ENCODE measurements at places on chromosomes 12 and 14.
A peak's percentile ranks its signal among the peaks of the same experiment; 100 is the strongest.

- no peak for DNase-seq
Measured at GRCh38 chr12:96448300-96448699, 41.1 kb upstream of the CFAP54 start.

DNA sequence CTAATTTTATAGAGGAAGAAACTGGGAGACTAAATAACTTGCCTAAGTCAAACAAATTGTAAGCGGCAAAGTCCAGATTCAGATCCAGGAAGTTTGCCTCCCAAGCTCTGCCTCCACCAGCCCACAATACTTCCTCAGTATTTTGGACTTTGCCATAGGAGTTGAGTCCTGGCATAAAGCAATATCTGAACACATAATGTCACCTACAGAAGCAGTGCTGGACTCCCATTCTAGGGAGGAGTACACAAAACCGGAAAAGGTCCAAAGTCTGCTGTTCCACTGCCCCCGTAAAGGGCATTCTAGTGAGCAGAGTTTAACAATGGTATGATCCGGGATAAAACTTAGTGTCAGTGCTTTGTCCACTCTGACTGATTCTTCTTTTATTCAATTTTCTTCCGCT lies 340.5 kb downstream of the FUT8 start:
- no peak for DNase-seq

- no peak for DNase-seq
Measured at GRCh38 chr12:90979951-90980350, 24.8 kb downstream of the EPYC start.

DNA sequence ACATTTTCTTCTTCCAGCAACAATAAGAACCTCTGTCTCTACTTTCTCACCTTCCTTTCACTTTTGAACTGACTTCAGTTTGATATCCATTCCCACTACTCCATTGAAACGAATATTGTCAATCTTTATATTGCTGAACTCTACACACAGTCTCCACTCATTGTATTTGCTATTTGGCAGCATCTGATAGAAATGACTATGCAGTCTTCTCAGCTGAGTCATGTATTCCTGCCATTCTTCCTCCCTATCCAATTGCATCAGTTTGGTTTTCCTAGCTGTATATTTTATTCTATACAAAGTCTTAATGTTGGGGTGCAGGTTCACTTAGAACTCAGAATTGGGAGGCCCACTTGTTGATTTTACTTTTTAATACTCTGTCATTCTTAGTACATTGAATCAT lies 107.5 kb upstream of the CPNE8 start:
- DNase-seq: no peak

DNA sequence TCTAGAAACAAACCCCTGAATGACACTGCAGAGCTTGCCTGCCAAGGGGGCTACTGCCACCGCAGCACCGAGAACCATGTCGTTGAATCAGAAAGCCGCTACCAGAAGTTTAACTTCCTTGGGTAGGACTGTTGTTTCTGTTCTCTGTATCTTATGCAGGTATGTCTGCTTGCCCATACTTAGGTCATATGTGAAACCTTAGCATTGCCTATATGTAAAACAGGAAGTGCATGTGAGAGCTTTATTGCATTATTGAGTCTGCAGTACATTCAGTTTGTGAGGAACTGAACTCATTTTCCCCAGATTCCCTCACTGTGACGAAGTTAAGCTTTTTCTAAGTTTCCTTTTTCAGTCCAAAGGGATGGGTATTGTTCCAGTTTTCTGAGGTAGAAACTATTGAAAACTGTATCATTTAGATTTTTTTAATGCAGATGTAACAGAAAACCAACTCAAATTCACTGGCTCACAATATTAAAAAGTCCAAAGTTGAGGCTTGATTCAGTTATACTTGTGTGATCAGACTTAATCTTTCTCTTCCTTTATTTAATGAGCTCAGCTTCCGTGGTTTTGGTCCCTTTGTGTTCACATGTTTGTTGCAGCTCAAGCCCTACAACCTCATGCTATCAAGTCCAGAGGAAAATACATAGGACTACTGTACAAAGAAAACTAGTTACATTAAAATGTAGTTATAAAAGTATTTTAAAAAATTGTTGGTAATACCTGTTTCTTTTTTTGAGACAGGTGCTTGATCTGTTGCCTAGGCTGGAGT lies 6.9 kb downstream of the FBXO34 start:
- DNase-seq: peak; percentile 28

GRCh38 chr14:50792051-50792477 lies 38.9 kb downstream of the NIN start:
- DNase-seq: peak; percentile 45

DNA sequence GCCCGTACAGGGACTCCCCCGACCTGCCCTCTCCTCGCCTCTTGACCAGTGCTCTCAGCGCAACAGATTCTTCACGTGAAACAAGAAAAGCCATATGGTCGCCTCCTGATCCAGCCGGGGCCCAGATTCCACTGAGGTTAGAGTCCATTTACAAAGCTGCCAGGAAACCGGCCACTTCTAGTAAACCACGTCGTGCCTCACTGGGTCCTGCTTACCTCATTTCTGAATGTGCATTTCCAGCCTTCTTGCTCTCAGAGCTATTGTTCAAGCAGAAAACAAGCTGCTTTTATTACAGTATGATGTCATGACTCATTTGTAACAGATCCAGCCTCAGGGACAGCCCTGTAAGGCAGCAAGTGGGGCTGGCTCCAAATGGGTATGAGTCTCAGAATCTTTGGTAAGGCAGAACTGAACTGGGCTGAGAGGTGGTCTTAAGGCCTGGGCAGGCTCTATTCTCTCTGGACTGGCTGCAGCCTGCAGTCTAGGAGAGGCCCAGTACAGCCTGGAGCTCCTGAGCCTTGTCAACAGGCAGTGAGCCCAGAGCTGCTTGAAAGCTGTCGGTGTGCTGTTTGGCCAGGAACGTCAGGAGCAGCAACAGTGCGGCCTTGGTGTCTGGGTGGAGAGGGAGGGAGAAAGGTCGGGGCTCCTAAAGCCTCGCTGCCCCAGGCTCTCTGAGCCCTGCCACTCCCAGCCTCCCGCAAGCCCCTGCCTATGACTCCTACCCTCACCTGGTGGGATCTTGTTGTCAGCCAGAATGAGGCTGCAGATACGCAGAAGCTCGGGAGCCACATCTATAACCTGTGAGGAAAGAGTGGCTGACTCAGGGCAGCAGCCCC lies 8.3 kb downstream of the REC8 start:
- DNase-seq: no peak

GRCh38 chr14:43249116-43249515 lies 1258.0 kb downstream of the FSCB start:
- no peak for DNase-seq

- no peak for DNase-seq
Measured at GRCh38 chr12:52672321-52672933, 7.8 kb downstream of the KRT1 start.

- DNase-seq: no peak
Measured at GRCh38 chr14:43369710-43370564, 1137.1 kb downstream of the FSCB start.

DNA sequence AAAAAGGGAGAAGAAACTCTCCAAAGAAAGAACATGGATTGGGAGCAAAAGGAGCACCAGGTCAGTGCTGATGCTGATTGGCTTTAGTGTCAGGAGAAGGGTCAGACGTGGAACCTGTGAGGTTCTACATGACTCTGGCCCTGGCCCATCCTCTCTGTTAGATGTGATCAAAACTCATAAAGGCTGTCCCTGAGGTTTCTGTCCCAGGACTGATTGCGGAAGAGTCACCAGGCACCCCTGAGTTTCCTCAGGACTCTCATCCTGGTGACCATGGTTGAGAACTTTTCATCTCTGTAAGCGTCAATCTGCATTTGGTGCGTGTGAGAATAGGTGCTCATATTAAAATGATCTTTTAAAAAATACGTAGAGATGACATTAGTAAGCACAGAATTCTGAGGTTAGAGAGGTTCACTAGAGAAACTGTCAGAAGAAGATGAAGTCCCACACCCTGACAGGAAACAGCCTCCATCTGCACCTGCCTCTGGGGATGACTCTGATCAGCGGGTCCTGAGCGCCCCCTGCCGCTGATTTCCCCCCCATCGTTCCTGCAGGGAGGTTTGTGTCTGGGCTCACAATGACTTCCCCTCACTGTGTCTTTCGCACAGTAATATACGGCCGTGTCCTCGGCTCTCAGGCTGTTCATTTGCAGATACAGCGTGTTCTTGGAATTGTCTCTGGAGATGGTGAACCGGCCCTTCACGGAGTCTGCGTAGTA lies 741.8 kb downstream of the TMEM121 start:
- DNase-seq: peak; percentile 91

DNA sequence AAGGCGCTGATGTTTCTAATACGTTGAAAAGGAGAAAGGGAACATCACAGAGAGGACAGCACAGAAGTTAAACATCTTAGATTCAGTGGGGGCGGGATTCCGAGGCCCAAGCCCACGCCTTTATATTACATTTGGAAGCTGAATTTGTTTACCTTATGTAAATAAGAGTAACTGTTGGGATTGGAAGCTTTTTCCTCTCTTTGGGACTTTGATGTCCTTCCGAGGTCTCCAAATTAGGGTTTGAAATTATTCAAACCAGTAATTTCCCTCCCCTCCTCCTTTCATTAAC lies 6.4 kb downstream of the FOXA1 start:
- DNase-seq: no peak

DNA sequence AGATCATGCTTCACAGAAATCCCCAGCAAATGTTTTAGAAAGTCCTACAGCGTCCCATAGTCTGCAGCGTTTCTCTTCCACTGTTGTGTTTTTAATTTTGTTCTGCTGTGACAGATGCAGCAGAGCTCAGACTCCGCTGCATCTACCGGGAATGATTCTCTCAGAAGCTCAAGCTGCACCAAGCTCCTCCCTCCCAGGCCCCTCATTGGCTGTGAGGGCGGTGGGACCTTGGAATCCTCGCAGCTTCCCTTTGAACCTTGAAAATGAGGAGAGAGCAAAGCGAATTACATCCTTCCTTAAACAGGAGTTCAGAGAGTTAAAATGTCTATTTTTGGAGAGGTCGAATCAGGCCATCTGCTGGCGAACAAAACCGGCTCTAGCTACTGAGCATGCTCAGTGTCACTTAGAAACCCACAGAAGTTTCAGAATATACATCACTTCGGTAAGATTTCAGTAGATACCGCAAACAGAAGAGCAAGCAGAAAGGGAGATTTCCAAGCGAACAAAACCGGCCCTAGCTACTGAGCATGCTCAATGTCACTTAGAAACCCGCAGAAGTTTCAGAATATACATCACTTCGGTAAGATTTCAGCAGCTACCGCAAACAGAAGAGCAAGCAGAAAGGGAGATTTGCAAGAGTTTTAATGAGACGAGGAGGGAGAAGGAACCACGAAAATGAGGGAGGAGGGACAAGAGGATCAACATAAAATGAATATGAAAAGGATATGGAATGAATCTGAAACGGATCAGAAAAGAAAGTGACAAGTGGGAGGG lies at the start of gene ABCD2:
Gene ABCD2 (minus strand): TSS at position 144 of the 774 bp plus-strand sequence. CDS start 188 bp downstream, outside the sequence.
- DNase-seq: peak; percentile 86

DNA sequence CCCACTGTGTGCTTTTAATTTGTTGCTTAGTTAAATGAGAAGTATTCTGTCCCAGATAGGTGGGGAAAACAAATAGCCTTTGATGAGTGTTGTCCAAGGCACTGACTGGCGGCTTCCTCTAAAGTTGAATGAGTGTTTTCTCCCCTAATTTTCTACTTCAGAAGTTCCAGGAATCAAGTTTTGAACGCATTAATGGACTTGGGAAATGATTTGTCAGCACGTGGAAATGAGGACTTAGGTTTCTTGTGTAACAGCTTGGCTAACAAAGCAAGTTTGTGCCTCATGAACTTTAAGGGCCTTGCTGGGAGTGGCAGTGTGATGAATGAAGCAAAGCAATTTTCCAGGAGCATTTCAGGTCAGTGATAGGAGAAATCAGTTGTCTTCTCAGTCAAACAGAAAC lies 56.9 kb downstream of the LIN52 start:
- DNase-seq: no peak

DNA sequence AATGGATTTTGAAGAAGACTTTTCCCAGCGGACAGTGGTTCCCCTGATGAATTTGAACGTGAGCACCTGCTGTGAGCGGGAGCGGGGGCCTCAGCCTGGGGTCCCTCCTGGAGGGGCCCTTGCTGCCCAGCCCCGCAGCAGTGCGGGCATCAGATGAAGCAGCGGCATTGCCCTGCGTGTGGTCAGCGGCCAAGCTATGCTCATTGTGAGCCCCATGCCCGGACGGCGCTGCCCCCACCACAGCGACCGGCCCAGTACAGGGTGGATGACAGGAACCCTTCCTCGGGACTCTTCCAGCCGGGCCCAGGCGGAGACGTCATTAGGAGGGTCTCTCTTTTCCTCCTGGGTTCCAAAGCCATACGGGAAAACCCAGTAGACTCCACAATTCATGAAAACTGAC lies 3.5 kb downstream of the LRCOL1 start:
- no peak for DNase-seq

DNA sequence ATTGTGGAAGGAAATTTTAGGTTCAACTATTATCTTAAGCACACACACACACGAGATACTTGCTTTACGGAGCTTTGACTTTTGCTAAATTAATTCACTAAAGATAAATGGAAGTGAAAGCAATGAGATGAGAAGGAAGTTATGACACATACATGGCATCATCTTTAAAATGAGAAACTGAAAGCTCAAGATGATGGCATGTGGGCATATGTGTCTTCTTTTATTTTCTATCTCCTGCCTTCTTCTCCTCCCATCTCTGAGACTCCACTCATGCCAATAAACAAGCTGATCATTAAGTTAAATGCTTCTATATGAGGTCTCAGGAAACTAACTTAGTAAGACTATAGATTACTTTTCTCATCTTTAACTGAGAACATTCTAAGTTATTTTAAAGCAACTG lies 216.7 kb downstream of the MED13L start:
- no peak for DNase-seq

GRCh38 chr12:76556368-76556767 lies 3.2 kb downstream of the OSBPL8 start:
- DNase-seq: no peak

- DNase-seq: peak; percentile 7
Measured at GRCh38 chr14:100524233-100524932, 62.8 kb downstream of the BEGAIN start.

DNA sequence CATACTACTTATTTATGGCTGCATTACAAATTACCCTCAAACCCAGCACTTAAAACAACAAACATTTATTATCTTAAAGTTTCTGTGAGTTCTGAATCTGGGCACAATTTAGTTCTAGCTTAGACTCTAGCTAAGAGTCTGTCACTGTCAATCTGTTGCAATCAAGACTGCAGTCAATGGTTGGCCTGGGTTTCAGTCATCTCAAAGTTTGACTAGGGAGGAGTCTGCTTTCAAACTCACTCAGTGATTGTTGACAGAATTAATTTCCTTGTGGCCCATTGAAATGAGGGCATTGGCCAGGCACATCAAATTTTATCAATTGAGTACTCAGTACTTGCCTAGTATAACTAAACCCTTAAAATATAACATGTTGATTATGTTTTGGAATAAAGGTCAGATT lies 51.6 kb downstream of the ARID2 start:
- no peak for DNase-seq

Measured in activated naive CD4-positive, alpha-beta T cell treated with anti-CD3 and anti-CD28 coated beads, Interleukin-2, amount 10 ng/mL, durations not matched to agents 7 days and 5 days (primary cell).